ENCODE measurements at places on chromosomes 7 and 10.

- DNase-seq, result no peak
These were observed 58.6 kb downstream of the COL13A1 start for GRCh38 chr10:69860271-69860670.

DNA sequence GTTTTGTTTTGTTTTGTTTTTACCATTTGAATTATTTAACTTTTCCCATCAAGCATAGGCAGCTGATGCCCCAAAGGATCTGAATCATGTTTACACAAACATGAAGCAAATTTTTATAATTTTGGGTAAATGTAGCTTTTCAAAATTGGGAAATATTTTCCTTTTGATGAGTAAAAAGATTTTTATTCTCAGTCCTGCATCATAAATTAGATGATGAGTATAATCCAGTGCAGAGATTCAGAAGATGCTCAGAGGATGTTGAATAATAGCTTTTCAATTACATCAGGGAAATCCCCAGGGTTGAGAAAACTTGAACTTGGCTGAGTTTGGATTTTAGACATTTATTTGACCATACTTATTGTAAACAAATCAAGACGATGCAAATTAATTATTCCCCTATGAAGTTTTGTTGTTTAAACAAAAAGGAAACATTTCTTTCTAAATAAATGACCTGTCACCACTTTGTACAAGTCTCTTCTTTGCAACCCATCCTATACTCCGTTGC lies 121.7 kb downstream of the FAM204A start:
- DNase-seq, result no peak

GRCh38 chr10:81081887-81082620 lies 544.4 kb downstream of the SH2D4B start:
- peak; percentile 9 for DNase-seq

GRCh38 chr7:111413739-111414138 lies 148.6 kb downstream of the IMMP2L start:
- DNase-seq, result no peak

DNA sequence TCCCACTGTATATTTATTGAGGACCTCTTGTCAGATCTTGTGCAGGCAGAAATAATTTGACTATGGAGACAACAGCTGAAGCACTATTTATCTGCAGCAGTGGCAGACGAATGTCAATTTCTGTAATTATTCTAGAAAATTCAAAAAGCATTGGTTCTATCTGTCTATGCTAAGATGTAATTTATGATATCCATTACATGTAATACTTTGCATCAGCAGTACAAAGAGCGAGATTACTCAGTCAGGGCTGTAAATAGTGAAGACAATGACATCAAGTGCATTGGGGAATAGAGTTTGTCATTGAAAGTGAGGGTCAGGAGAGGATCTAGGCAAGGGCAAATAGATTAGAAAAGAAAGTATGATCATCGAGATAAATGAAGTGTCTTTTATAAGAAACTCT lies 508.2 kb downstream of the ZWINT start:
- no peak for DNase-seq

- DNase-seq, result peak; percentile 71
These were observed 173.9 kb upstream of the SP4 start for GRCh38 chr7:21253740-21254687.

DNA sequence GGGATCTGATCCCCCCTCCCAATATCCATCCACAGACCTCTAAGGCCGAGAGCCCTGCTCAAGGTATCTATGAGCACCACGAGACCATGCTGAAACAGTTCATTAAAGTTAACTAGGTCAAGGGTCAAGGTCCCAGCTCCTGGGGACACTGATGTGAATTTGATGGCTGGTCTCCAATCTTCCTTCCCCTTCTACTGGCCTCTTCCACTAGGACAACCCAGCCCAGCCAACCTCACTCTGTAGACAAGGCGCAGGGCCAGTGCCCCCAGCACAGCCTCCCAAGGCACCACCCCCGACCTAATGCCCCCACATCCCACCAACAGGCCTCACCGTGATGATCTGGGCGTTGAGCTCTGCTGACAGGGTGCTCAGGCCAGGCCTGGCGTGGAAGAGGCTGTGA lies 15.6 kb downstream of the RRP12 start:
- DNase-seq, result no peak

DNA sequence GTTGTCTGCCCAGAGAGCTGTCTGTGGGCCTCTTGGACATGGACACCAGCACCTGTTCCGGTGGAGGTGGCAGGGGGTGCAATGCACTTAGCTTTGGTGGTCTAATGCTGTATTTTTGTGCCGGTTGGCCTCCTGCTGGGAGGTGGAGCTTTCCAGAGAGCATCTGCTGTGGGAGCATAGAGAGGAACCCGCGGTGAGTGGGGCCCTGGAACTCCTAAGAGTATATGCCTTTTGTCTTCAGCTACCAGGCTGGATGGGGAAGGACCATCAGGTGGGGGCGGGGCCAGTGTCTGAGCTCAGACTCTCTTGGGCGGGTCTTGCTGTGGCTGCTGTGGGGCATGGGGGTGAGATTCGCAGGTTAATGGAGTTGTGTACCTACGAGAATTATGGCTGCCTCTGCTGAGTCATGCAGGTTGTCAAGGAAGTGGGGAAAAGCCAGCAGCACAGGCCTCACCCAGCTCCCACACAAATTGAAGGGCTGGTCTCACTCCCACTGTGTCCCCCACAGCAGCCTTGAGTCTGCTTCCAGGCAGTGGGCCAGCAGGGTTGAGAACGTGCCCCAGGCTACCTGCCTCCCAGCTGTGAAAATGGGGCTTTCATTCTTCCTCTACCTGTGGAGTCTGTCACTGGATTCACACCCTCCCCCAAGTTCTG lies 29.0 kb downstream of the JAKMIP3 start:
- peak; percentile 60 for DNase-seq

DNA sequence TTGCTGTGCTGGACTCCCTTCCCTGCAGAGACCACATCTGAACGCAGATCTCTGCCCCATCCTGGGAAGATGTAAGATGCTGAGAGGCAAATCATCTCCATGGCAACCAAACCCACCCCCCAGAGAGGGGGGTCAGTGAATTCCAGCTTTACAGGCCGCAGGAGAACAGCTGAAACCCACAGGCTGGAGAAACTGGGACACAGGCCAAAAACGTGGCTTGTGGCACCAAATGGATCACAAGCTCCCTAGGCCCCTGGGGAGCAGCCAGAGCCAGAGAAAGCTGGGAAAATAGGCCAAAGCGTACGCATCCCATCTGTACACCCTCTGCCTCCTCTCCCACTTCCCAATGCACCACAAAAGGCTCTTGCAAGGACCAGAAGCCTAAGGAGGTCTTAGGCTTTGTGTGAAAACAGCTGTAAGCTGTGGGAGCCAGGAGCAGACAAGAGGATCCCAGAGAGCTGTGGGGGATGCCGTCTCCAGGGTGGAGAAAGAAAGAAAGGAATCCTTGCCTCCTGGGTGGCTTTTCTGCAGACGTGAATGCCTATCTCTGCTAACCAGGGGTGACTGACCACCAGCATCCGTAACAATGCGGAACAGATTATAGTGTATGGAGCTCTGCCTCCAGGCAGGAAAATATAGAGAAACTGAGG lies 59.5 kb downstream of the TMEM130 start:
- DNase-seq, result no peak

Measured in LoVo (cell line).